ENCODE measurements at places on chromosomes 12 and 14. TPM values are rescaled to one million over a fixed set of nuclear protein-coding genes. Genes with fewer than 3 reads are reported as not detected.

DNA sequence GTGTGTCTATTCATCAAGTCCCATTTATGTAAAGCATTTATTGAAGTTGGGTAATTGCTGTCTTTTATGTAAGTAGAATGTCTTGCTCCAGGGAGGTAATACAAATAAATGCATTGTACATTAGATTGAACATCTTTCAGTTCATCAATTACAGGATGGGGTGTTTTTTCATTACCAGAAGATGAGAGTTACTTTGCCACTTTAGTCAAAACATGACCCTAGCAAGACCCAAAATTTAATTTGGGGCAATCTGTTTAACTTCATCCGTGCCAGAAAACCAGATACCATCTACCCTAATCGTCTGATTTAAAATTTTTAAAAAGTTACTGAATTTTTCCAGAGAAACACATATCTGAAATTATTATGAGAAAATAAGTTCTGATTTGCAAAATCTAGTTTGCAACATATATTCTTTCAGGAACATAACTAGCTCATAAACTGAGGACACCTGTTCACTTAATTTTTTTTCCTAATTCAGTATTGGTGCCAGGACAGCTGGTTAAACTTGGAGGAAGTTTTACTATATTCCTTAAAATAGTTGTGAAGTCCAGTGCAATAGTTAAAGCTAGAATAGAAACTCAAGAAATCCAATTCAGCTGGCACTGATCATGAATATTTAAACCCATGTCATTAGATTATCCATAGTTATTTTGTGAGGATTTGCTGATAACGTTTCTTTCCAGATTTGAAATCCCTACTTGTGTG, 114.5 kb downstream of the SRGAP1 start:
- DNase-seq = no peak
- no peaks in the 10 kb centered on the region for H3K36me3 ChIP-seq
- H3K27me3 ChIP-seq = no peaks in the 10 kb centered on the region
- H3K4me1 ChIP-seq = no peaks in the 10 kb centered on the region
- no peak overlapping the region for H3K4me3 ChIP-seq

DNA sequence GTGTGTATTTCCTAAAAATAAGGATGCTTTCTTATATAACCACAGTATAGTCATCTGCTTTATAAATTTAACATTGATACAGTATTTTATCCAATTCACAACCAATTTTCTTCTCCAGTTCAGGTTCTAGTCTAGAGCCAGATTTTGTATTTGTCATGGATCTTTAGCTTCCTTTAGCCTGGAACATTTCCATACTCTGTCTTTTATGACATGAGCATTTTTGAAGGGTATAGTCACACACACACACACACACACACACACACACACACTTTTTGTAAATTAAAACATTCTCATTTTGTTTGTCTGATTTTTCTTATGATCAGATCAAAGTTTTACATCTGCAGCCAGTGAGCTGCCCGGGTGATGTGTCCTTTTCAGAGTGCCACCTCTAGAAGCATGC, 25.4 kb downstream of the CGRRF1 start:
- peaks cover under 1% of the 10 kb centered on the region for H3K4me1 ChIP-seq
- DNase-seq = no peak
- no peaks in the 10 kb centered on the region for H3K27me3 ChIP-seq
- no peak overlapping the region for H3K4me3 ChIP-seq

DNA sequence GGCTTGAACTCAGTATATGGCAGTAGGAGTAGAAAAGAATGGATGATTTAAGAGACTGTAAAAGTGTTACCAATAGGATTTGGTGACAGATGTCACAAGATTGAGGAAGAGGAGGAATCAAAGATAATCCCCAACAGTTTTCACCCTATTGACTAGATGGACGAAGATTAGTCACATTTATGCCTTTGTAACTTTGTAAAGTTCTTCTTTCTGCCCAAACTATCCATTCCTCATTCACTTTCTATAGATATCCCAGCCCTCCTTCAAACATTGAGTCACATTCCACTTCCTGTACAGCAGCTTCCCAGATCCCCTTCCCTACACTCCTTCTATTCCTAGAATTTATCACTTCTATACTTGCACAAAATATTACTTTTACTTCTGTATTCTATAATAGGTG, 207.9 kb downstream of the BTG1 start:
- no peaks in the 10 kb centered on the region for H3K27me3 ChIP-seq
- no peaks in the 10 kb centered on the region for H3K4me1 ChIP-seq
- no peak overlapping the region for H3K4me3 ChIP-seq
- no peak overlapping the region for H3K27ac ChIP-seq
- no peaks in the 10 kb centered on the region for H3K36me3 ChIP-seq

SYNE3 gene
- total RNA-seq = 7.3 TPM

DNA sequence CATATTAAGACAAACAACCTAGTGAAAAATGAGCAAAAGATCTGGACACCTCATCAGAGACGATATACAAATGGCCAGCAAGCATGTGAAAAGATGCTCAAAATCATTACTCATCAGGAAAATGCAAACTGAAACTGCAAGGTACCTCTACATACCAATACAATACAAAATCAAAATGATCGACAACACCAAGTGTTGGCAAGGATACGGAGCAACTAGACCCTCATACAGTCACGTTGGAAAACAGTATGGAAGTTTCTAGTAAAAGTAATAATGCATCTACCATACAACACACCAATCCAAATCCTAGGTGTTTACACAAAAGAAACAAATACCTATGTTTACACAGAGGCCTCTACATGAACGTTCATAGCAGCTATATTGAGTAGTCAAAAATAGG, 99.9 kb downstream of the IPO8 start:
- H3K27me3 ChIP-seq = no peaks in the 10 kb centered on the region
- H3K4me1 ChIP-seq = no peaks in the 10 kb centered on the region
- DNase-seq = no peak
- no peaks in the 10 kb centered on the region for H3K36me3 ChIP-seq
- no peak overlapping the region for H3K27ac ChIP-seq
- H3K4me3 ChIP-seq = no peak overlapping the region

GRCh38 chr14:104282332-104283196, 144.2 kb downstream of the KIF26A start:
- peak; percentile 81 for DNase-seq
- peak overlapping the region; percentile 78 for H3K27ac ChIP-seq
- H3K4me1 ChIP-seq = peaks cover 19% of the 10 kb centered on the region
- no peak overlapping the region for H3K4me3 ChIP-seq

C12orf60 gene
- 0.89 TPM for total RNA-seq

- peaks cover 3% of the 10 kb centered on the region for H3K4me1 ChIP-seq
Observed at GRCh38 chr12:51160814-51161459, 12.0 kb downstream of the TFCP2 start.

PTPRQ gene
- total RNA-seq = not detected

DNA sequence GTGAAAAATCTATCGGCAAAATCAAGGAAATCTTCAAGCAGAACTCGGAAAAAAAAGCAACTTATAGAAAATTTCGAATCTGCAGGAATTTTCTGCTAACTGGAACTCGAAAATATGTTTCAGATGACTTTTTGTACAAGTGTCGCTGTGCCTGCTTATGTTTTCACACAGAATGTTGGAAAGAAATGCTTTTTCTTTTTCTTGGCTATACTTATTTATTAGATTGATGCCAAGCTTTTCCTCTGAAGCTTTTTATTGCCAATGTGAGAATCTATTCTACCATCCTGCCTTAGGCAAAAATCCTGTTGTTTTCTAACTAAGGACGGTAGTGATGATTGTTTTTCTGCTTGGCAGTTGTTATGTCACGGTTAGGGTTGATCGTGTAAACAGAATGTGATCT, 65.8 kb downstream of the TRHDE start:
- H3K36me3 ChIP-seq = no peaks in the 10 kb centered on the region
- H3K4me1 ChIP-seq = no peaks in the 10 kb centered on the region
- no peak overlapping the region for H3K4me3 ChIP-seq
- H3K27ac ChIP-seq = no peak overlapping the region

CFL2 gene
- 7.0 TPM for total RNA-seq

Measured in colonic mucosa (tissue), 4 donors.